ENCODE measurements at places on chromosomes 6 and 20. TPM values are rescaled to one million over a fixed set of nuclear protein-coding genes. Genes with fewer than 3 reads are reported as not detected.
A peak's percentile ranks its signal among the peaks of the same experiment; 100 is the strongest.

The CD24 gene
- total RNA-seq = 299 TPM

The BTNL2 gene
- total RNA-seq = not detected

The PNPLA1 gene
- total RNA-seq = not detected

GRCh38 chr20:13059398-13060136, 50.8 kb downstream of the SPTLC3 start:
- DNase-seq = no peak

- no peak for DNase-seq
Measured at GRCh38 chr6:111416529-111416928, 66.5 kb downstream of the REV3L start.

DNA sequence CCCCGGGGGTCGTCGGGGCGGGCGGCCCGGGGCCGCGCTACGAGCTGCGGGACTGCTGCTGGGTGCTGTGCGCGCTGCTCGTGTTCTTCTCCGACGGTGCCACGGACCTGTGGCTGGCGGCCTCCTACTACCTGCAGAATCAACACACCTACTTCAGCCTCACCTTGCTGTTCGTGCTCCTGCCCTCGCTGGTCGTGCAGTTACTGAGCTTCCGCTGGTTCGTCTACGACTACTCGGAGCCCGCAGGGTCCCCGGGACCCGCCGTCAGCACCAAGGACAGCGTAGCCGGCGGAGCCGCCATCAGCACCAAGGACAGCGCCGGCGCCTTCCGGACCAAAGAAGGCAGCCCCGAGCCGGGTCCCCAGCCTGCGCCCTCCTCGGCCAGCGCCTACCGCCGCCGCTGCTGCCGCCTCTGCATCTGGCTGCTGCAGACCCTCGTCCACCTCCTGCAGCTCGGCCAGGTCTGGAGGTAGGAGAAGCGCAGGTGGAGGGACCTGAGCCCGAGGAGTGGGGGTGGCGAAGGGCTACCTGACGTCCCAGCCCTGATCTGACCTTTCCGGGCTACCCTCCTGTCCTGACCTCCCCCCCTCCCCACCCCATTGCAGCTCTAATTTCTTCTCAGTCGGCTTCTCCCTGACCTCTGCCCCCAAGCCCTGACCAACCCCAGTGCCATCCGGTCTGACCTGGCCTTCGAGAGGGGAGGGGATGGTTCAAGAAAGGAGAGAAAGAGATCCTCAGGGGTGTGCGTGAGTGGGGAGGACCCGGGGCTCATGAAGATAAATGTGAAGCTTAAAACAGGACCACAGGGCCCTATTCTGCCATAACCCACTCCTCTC, 558 bp downstream of the XKR7 start:
- DNase-seq = peak; percentile 48

GRCh38 chr6:121748850-121749249, 313.4 kb downstream of the GJA1 start:
- no peak for DNase-seq

GRCh38 chr6:158279615-158280014, 32.6 kb upstream of the TULP4 start:
- DNase-seq = no peak

GRCh38 chr6:1336246-1336843, 24.4 kb downstream of the FOXQ1 start:
- DNase-seq = peak; percentile 83

GRCh38 chr6:149545258-149545753, 537 bp downstream of the PPIL4 start:
- DNase-seq = no peak

DNA sequence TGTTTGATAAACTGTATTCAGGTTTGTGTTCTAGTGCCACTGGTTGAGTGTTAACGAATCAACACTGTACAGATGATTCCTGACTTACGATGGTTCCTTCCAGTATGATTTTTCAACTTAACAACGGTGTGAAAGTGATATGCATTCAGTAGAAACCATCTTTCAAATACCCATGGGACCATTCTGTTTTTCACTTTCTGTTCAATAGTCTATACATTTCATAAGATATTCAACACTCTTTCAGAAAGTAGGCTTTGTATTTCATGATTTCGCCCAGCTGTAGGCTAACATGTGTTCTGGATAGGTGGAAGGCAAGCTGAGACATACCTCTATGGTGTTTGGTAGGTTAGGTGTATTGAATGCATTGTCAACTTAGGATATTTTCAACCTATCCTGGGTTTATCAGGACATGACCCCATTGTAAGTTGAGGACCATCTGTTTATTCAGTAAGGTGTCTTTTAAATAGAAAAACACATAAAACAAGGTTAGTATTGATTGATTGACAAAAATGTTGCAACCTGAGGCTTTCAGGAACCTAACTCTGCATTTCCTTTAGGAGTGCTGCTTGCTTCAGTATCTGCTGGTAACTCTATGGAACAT, 32.3 kb downstream of the SYNJ2 start:
- no peak for DNase-seq

- DNase-seq = peak; percentile 75
Measured at GRCh38 chr6:152943260-152943897, 39.5 kb downstream of the FBXO5 start.

- DNase-seq = no peak
Measured at GRCh38 chr6:87884203-87884602, 163.4 kb upstream of the SPACA1 start.
